ENCODE measurements at places on chromosomes 3 and 15. TPM values are rescaled to one million over a fixed set of nuclear protein-coding genes. Genes with fewer than 3 reads are reported as not detected.

Gene IFT80
- 65.3 TPM for total RNA-seq

Gene CCDC50
- total RNA-seq = 72.0 TPM

Gene KCNH8
- total RNA-seq = 18.0 TPM

Gene UCN2
- not detected for total RNA-seq

Gene KIAA1143
- total RNA-seq = 44.5 TPM

Gene MYO9A
- 115 TPM for total RNA-seq

All from diencephalon (tissue), 1 donor.